ENCODE measurements at places on chromosomes 1 and 21.

GRCh38 chr1:11648732-11649158, 5.5 kb downstream of the FBXO2 start:
- no peak for DNase-seq

GRCh38 chr21:20811702-20812101, 186.5 kb upstream of the NCAM2 start:
- DNase-seq: no peak

- DNase-seq: no peak
These were observed 24.0 kb upstream of the GALNT2 start for GRCh38 chr1:230043081-230043480.

- no peak for DNase-seq
These were observed 170.7 kb downstream of the DHRS3 start for GRCh38 chr1:12447307-12447706.

GRCh38 chr1:84797603-84798002, 95.4 kb downstream of the LPAR3 start:
- no peak for DNase-seq

- DNase-seq: no peak
These were observed 12.5 kb downstream of the S100A7A start for GRCh38 chr1:153428791-153429190.

DNA sequence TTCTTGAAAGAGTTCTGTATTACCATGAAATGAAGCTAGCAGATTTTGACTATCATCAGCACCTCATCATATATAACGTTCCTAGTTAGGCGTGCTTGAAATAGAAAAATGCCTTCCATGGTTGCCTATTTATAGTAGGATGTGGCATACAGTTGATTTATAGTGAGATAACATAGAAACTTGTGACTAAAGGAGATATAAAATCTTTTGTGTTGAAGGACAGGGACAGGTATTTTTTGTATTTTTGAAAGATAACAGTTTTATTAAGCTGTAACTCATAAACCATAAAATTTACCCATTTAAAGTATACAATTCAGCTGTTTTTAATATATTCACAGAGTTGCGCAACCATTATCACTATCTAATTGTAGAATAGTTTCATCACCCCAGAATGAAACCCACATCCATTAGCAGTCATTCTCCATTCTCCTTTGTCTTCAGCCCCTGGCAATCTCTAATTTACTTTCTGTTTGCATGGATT, 19.3 kb downstream of the SPEN start:
- no peak for DNase-seq

DNA sequence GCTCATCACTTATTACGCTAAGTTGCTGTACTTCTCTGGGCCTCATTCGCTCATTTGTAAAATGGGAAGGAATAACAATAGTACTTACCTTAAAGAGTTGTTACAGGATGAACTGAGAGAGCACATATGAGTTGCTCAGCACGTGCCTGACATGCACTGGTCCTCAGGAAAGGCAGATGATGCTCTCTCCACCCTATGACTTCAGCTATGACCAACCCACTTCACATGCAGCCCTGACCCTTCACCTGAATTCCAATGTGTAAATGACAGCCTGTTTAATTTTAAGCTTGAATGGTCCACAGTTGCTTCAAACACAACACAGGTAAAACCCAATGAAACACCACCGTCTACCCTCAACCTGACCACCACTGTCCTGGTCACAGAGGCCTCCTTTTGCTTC, 32.9 kb downstream of the GADD45A start:
- no peak for DNase-seq

DNA sequence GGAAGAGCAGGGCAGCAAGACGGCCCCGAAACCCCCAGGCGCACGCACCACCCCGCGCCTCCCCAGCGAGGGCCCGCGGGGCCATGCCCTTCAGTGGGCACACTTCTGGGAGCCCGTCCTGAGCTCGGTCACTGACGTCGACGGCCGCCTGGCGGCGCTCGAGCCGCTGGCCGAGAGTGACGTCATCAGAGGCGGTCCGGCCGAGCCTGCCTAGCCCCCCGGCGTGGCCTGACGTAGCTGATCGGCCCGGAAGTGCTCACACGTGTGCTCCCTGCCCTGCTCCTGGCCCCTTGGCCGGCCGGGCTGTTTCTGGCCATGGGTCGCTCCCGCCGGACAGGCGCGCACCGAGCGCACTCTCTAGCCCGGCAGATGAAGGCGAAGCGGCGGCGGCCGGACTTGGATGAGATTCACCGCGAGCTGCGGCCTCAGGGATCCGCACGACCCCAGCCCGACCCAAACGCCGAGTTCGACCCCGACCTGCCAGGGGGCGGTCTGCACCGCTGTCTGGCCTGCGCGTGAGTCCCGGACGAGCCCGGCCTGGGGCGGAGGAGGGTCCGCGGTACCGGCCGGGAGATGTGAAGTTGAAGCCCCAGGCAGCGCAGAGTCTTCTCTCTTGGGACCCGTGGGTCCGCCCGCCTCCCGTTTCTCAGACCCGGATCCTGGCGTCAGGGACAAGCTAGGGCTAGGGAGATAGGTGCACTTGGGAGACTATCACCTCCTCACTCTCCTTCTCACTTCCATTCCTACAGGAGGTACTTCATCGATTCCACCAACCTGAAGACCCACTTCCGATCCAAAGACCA, at the start of gene ZNF593:
Gene ZNF593, plus strand, starts transcription at position 240 of the 803 bp plus-strand sequence. Its CDS starts 76 bp downstream, at position 316.
- DNase-seq: peak; percentile 97

GRCh38 chr1:114118351-114118990, 35.2 kb downstream of the SYT6 start:
- no peak for DNase-seq

- no peak for DNase-seq
These were observed 122.6 kb downstream of the KCNJ6 start for GRCh38 chr21:37793660-37794059.

DNA sequence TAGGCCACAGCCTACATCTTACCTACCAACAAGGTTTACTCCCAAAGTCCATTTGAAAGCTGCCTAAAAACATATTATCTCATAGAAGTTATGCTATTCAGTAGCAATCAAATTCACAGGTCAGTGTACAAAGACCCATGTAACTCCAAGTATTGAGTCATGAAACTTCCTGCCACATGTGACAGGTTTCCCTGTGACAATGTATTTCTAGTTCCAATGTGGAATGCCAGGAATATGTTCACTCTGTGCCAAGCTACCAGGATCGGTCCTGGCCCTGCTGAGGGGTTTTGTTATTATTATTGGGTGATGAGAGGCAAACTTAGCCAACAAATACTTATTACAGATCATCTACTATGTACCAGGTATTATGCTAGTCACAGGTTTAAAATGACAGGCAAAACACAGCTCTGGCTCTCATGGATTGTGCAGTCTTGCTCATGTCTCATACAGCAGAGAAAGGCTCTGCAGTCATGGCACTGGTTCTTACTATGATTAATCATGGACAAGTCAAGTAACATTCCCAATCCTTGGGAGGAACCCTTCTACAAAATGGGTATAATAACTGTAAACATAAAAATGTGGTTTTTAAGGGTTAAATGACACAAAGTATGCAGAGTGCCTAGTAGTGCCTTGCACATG, 22.5 kb downstream of the DPH5 start:
- no peak for DNase-seq

GRCh38 chr1:215421744-215422143, 145.4 kb upstream of the KCTD3 start:
- DNase-seq: no peak

DNA sequence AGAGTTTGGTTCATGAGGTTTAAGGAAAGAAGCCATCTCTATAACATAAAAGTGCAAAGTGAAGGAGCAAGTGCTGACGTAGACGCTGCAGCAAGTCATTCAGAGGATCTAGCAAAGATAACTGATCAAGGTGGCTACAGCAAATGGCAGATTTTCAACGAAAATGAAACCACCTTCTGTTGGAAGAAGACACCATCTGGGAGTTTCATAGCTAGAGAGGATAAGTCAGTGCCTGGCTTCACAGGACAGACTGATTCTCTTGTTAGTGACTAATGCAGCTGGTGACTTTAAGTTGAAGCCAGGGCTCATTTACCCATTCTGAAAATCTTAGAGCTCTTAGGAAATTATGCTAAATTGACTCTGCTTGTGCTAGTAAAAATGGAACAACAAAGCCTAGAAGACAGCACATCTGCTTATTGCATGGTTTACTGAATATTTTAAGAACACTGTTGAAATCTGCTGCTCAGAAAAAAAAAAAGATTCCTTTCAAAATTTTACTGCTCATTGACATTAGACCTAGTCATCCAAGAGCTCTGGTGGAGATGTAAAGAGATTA, 10.5 kb downstream of the MAEL start:
- DNase-seq: peak; percentile 45

DNA sequence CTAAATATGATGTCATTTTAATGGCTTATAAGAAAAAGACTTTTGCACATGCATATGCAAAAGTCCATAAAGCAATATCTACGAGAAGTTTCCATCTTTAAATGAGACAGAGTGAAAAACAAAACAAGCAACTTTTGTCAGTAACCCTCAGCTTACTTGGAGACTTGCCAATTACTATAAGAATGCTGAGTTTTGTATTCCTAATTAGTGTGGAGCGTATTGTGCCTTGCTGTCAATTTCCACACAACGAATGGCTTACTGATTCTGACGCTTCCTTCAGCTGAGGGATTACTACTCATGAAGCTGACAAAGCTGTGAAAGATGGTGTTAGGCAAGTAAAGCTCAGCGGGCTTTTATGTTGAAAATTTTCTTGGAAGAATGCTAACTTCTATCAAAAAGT, 440.4 kb upstream of the ADAMTS5 start:
- DNase-seq: peak; percentile 71

DNA sequence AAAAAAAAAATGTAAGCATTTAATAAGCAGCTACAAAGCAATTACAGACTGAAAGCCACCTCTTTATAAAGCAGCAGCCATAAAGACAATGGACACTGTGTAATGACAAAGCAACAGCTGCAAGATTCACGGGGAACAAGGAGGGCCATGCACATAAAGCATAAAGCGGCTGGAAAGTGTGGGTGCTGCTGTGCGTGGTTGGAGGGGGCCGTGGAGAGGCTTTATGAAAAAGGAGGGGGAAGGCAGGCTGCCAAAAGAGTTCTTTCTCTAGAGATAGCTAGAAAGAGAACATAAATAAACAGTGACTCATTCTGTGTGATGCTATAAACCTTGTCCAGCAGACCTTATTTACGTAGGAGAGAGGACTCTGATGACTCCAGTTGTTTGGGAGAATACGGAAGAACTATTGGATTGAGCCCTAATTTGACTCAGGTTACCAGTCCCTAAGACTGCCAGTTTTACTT, 49.3 kb downstream of the ADAMTS1 start:
- DNase-seq: no peak

GRCh38 chr1:219310181-219310728, 136.6 kb downstream of the LYPLAL1 start:
- no peak for DNase-seq

GRCh38 chr1:66452982-66453381, 81.0 kb upstream of the SGIP1 start:
- no peak for DNase-seq

DNA sequence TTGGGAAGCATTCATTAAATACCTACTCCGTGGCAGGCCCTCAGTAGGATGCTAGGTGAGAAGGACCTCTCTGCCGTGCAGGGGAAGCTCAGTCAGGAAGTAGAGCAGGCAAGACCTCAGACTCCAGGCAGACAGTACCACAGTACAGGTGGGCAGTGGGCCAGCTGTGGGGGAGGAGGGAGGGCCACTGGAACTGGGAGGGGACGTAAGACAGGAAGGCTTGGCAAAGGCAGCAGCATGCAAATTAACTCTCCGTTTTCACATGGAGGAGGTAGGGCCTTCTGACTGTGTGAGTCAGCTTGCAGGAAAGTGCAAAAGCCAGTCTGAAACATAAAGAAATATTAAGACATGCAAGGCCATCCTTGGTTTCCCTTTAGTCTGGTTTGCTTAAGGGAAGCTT, 157.7 kb downstream of the TRIM33 start:
- DNase-seq: peak; percentile 73

DNA sequence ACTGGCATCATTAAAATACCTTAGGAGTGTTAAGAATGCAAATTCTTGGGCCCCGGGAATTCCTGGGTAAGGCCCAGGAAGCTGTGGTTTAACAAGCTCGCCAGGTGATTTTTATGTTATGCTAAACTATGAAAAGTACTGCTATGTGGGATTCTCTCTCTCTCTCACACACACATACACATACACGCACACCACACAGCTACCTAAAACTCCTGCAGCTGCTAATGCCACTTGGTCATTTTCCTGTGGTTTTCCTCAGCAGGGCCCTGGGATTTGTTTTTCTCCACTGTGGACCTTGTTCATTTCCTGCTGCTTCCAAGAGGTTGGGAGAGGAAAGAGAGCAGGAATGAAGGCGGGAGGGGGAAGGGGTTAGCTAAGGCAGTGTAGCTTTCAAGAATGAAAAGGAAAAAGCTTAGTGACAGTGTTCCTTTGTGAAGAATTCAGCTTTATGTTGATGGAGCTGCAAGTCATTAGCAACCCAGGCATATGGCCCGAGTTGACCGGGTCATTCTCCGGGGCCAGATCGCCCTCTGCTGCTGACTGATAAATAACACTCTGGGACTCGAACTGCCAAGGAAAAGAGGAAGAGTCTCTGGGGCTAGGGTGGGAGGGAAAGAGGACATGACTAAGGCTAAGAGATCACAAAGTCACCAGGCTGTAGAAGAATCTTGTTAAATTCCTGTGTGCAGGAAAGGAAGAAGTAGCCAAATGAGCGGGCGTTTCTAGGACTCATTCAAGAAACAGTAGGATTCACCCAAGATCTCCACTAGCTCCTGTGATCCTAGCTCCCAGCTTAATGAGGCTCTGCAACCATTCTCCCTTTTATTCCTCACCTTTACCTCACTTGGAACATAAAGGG, 30.5 kb upstream of the LRIG2 start:
- peak; percentile 64 for DNase-seq

DNA sequence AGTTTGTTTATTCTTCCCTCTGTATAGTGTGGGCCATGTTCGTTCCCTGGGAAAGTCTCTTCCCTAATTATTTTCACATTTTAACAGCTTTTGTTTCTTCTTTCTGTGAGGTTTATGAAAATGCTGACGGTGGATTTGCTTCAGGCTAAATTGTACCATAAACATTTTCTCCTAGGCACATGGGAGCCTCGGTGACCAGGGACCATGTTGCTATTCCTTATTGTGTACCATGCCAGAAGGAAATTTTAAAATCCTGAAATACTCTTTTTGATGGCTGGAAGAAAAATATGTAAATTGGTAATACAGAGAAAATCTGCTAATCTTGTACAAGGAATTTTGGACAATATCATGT, 230.1 kb upstream of the JUN start:
- peak; percentile 70 for DNase-seq

DNA sequence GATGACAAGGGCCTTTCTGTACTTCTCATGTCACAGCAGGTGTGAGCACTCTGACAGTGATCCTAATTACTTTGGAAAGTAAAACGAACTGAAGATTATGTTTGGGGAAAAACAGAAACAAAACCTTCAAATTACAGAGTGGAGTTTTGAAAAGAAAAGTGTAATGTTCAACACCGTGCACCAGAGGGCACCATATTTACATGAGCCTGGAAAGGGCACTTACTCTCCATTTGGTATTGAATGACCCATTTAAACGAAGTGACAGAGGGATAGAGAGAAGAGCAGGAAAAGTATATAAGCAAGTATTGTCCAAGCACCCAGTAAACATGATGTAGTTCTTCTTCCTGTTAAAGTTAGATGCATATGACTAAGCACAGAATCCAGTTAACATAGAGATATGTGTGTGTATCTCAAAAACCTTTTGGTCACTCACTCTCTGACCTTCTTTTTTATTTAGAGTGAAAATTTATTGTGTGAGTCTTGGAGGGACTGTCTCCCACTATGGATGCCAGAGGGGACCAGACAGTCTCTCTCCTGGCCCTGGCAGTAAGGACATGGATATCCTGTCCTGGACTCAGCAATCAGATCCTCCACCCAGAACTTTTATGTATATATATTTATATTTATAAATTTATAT, 3.8 kb upstream of the RGSL1 start:
- peak; percentile 67 for DNase-seq

Measured in RPMI8226 (cell line).